ENCODE measurements at places on chromosomes 3 and 15. TPM values are rescaled to one million over a fixed set of nuclear protein-coding genes. Genes with fewer than 3 reads are reported as not detected.

Gene ITGA11
- total RNA-seq: 13.9 TPM

Gene UBE2E2
- total RNA-seq: 25.2 TPM

Gene TUSC7
- not detected for total RNA-seq

Gene DAZL
- total RNA-seq: not detected

Gene MCF2L2
- 0.09 TPM for total RNA-seq

Gene PTH1R
- total RNA-seq: not detected

Gene SACM1L
- 44.6 TPM for total RNA-seq

Gene ANP32A
- total RNA-seq: 72.0 TPM

Gene ZDHHC23
- 35.5 TPM for total RNA-seq

Gene FAM98B
- 6.6 TPM for total RNA-seq

Gene ZNF80
- not detected for total RNA-seq

Gene VILL
- 2.1 TPM for total RNA-seq

Gene ANKRD63
- not detected for total RNA-seq

Gene SOX14
- not detected for total RNA-seq

Gene LXN
- total RNA-seq: 40.4 TPM

Gene AADACL2
- total RNA-seq: not detected

Gene POLQ
- 1.9 TPM for total RNA-seq

Gene SH2D7
- total RNA-seq: not detected

Gene USP50
- 0.17 TPM for total RNA-seq

Gene ACTL6A
- total RNA-seq: 51.8 TPM

Gene NR1I2
- not detected for total RNA-seq

Gene GALNT15
- 82.4 TPM for total RNA-seq

Gene RTP3
- total RNA-seq: not detected

Gene FETUB
- not detected for total RNA-seq

Gene GOLGA8T
- total RNA-seq: not detected

Gene ADAMTS9
- total RNA-seq: 31.8 TPM

Gene CPNE9
- not detected for total RNA-seq

Gene GRK7
- total RNA-seq: not detected

Gene AMT
- total RNA-seq: 0.09 TPM

Gene GXYLT2
- 0.09 TPM for total RNA-seq

Gene ASB14
- not detected for total RNA-seq

Gene C3orf20
- total RNA-seq: under 0.01 TPM

Gene SPTSSB
- not detected for total RNA-seq

Gene SLC35G2
- total RNA-seq: 23.8 TPM

Gene STAB1
- total RNA-seq: 199 TPM

Gene RAB43
- total RNA-seq: 63.6 TPM

Gene TAMM41
- 3.7 TPM for total RNA-seq

Gene ILDR1
- not detected for total RNA-seq

Gene THPO
- under 0.01 TPM for total RNA-seq

Gene CLDND1
- total RNA-seq: 124 TPM

Gene SLC22A14
- under 0.01 TPM for total RNA-seq
